ENCODE measurements at places on chromosomes 3 and 15.

DNA sequence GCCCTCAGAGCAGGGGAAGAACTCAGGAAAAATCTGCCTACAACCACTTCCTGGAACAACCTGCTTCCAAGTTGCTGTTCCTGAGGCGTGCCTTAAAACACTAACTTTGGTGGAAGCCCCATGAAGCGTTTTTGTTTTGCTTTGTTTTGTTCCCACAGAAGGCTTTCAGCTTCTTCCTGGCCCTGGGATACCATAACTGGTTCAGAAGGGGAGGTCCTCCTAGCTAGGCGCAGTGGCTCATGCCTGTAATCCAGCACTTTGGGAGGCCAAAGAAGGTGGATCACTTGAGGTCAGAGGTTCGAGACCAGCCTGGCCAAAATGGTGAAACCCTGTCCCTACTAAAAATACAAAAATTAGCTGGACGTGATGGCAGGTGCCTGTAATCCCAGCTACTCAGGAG is 1.2 kb upstream of the IP6K1 start:
- DNase-seq, result no peak

DNA sequence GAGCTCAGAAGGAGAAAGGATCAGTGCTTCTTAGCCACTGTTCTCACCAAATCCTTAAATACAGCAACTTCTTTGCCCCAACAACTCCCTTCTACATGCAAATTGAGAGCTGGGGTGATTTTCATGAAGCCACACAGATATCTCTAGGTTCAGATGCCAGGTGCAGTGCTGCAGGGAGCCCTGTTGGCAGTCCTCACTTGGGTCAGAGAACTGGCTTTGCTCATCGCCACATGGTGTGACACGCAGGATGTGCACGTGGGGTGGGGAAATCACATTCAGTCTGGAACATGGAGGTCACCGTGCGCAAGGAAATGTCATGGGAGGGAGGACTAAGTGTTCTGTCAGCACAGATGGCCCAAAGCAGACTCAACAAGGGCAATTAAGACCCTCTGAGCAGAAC is 103.8 kb downstream of the WDR76 start:
- DNase-seq, result no peak

DNA sequence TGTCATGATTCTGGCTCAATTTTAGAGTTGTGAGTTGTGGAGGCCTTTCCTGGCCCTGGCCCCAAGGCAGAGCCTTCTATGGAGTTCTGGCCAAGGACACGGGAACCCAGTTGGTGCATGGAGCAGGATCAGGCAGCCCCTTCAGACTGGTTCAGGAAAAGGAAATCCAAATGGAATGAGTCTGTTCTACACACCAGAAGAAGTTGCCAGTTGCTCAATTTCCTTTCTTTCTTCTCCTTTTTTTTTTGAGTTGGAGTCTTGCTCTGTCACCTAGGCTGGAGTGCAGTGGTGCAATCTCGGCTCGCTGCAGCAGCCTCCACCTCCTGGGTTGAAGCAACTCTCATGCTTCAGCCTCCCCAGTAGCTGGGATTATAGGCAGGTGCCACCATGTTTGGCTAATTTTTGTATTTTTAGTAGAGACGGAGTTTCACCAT is 28.9 kb upstream of the BHLHE40 start:
- DNase-seq, result no peak

GRCh38 chr3:194492001-194492400 is 5.2 kb upstream of the ATP13A3 start:
- no peak for DNase-seq

- no peak for DNase-seq
Observed at GRCh38 chr3:14573706-14574105, 33.6 kb upstream of the GRIP2 start.

DNA sequence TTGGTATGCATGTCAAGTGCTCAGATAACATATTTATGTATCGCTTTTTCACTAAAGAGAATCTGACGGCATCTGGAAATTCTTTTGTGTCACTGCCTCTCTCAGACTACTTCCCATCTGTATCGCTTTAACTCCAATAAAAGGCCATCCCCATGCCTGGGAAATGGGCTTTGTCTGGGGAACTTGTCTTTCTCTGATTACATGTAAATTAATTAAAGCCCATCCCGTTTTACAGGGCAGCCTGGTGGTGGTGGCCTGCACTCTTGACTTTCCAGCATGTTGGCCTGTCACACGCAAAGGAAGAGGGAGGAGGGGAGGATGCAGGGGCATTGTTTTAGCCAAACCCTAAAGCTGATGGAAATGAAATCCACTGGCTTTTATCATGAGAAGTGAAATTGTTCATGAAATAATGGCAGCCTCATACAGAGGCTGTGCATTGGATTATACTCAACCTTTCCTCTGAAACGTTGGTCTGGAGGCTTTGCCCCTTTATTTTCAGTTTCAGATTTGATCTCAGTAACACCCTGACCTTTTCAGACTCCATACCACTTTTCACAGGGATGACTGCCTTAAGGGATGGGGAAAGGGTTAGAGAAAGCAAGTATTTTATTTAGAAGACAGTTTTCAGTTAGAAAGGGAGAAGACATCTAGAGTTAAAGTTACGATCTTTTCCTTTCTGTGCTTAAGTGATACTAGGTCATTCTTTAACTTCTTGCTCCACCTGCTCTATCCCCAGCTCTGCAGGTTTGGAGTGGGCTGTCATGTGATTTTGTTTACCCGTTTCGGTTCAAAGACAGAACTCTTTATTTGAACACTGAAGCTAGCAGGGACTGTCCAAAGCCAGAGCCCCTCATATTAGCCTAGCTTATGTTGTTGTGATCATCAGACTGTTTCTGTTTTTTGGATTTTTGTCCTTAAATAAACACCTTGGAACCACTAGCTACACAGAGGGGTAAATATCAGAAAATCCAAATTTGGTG is 94.6 kb upstream of the CTDSPL start:
- peak; percentile 37 for DNase-seq

DNA sequence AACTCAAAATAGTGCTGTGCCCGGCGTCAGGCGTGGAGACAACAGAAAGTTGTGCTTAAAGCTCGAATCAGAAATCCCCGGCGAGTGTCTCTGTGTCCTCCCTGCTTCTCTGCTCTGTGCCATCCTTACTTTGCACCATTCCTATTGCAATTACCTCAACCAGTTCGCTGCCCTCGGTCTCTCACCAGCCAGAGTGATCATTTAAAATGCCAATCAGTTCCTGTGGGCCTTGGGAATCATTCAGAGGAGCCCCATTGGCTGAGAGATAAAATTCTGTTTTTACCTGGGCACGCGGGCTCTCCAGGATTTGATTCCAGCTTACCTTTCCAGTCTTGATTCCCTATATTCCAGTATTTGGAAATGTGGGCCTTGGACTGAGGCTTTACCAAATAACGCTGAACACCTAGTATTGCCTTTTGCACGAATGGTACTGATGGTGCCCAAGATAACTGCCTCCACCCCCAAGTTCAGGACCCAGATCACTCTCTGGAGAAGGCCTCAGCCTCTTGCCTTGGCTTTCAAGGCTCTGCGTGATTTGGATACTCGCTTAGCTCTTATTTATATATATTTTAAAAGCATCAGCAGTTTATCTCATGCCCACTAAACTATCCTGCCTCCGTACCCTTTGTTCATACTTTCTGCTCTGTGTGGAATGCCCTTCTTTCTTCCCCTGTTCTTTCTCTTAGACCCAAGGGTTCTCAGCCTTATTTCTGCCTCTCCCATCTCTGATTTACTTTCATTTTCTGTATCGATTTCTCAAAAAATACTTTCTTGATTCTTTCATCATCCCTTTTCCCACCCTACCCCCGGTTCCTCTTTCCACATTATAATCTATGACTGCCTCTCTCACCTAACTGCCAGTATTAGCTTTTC is 863 bp downstream of the PSMA4 start:
- DNase-seq, result peak; percentile 13

GRCh38 chr3:178062126-178062525 is 474.1 kb upstream of the KCNMB2 start:
- DNase-seq, result no peak

DNA sequence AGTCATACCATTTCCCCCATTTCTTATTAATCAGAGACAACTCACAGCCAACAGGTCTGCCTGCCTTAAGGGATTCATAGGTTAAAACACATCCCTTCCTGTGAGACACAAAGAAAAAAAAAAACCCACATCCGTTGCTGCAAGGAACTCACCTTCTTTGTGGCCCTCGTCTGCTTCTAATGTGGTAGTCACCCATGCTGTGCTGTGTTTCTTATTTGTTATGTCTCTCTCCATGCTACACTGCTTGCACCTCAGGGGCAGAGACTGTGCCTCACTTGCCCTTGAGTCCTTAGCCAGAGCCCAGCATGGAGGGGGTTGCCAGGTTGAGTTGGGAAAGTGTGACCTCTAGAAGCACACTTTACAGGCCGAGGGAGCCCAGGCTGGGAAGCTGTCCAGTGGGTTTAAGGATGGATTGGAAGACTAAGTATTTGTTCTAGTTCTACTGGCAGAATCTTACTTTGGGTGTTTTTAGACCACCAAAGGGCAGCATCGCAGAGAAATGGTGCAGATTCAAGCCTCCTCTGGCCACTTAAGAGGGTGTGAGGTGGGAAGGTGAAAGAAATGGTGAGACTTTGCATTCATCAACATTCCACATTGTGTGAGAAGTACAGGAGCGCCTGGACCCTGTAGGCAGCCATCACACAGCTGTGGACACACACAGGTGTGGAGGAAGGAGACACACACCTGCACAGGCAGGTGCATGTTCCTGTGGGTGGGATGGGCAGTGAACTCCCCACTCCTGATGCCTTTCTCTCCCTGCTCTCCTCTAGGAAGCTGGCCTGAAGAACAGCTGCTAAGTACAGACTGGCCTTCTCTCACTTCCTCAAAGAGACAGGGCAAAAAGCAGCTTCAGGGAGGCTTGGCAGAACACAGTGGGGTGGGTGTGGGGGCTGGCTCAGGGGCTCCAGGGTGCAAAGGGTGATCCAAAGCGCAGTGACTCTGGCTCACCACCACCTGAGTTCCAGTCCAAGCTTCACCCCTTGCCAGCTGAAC is 48.8 kb downstream of the GLB1 start:
- no peak for DNase-seq

DNA sequence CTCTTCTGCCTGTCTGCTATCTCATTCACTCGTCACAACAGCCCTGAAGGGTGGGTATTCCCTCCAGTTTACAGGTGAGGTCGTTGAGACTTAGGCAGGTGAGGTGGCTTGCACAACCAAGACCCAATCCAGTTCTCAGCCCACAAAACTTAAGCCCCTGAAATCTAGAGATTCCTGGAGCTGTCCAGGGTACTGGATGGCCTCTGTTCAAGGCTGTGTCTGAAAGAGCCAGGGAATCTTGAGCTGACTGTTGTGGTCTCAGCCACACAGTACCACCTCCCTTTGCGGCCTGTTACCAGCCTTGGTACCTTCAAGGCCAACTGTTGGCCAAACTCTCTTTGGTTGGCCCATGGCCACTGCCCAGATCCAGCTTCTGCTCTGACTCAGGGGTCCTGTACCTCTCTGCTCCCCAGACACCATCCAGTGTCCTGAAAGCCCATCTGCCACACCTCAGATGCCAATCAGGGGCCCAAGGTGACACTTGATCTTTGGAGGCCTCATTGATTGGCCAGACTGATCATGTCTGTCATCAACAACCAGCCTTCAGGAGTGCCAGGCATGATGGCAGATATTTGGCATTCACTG is 10.9 kb upstream of the FAM107A start:
- DNase-seq, result peak; percentile 38

- no peak for DNase-seq
Observed at GRCh38 chr3:65385805-65386204, 652.9 kb downstream of the MAGI1 start.

DNA sequence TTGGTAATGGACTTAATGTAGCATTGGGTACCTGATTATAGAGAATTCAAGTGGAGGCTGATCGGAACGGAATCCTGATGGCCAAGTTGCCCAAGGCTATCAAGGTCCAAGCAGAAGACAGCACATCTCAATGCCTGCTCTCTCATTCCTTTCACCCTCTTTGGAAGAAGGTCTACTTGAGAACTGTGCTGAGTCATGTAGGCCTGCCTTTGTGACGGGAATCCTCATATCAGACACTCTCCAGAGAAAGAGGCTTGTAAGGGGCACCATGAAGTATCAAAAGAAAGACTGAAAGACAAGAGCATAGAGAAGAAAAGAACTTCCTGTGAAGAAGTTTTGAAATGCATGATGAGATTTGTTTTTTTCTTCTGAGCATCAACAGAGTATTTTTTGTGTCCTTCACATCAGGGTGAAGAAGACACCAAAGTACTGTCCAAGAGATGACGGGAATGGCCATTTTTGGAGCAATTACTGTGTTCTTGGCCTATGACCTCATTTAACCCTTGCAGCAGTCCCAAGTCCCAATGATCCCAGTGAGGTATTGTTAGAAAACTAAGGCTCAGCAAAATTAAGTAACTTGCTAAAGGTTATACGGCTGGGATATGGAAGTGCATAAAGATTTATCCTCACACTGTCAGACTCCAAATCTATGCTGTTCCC is 13.2 kb upstream of the LARP6 start:
- no peak for DNase-seq

DNA sequence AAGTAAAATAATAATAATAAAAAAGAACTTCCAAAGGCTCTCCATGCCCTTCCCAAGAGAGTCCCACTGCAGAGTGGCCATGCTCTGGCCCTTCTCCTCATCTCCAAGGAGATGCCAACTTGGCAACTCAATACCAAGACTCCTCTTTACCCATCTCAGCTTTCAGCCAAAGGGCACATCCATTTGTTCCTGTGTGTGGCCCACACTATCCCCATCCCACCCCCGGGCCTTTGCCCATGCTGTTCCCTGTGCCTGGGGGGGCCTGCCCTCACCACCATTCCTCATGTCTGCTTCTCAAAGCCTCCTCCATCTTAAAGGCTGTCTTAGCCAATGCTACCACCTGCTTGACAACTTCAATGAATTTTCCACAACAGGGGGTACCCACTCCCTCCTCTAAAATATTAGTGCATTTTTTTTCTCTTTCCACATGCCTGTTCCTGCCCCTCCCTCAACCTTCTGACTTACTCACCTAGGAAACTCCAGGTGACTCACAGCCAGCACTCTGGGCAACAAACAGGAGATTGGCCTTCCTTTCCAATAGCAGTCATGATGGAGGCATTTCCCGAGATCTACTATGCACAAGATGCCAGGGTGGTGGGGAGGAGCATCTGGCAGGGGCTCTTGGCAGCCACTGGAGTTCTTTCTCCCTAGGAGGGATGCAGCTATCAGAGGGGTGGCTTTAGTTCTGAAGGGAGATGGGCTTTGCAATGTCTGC is 109.4 kb upstream of the SMAD3 start:
- DNase-seq, result peak; percentile 60

GRCh38 chr15:92012368-92012629 is 158.8 kb downstream of the SLCO3A1 start:
- DNase-seq, result no peak

DNA sequence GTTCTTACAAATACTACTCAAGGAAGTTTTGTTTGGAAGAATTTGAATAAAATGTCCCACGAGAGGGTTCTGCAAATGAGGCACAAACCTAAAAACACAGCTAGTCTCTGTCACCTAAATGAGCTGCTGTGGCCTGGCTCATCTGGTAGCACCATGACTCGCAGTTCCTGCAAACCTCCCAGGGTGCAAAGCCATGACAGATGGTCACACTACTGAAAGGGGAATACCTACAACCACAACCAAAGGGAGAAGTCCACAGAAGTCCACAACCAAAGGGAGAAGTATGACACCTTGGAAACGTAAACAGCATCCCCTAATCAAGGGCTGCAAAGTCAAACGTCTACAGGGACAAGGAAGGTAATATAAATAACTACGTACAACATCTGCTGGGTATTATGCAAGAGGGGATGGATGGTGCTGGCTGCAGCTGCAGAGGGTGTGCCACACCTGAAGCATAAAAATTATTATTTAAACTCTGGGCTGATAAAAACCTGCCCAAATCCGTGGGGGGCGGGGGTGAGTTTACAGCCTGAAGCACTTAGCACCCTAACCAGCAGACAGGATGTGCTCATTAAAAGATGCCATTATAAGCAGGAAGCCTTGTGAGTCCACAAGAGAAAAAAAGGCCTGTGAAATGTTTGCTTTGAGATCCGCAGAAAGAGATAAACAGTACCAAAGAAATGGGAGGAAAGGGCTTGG is 184.0 kb downstream of the MAGI1 start:
- no peak for DNase-seq

Measured in fibroblast of skin of right quadriceps (primary cell).